Fibroblast of pulmonary artery (primary cell): ENCODE measurements at places on chromosomes 4 and X.

DNA sequence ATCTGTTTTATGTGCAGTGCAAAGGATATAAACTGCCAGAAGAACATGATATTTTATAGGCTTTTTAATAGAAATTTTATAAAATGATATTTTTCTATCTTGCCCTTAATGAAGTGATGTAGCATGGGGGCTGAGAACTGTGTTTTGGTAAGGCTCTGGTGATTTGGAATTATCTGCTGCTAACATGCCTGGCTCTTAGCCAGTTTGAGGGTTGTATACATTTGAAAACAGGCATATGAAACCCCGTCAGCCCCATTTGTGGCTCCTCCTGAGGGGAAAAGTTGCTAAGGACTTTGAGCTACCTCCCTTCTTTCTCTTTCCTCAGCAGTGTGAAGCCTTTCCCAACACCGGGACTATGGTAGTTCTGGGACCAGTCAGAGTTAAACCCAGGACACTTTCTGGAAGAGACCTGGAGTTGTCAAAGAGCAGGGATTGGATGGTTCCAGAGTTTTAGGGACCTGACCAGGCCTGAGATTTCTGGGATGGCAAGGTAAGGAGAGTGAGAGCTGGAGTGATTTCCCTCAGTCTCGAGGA lies 4.7 kb downstream of the SFRP2 start:
- no peak for DNase-seq

- DNase-seq: no peak
Measured at GRCh38 chrX:149262086-149262485, 243.0 kb downstream of the IDS start.

DNA sequence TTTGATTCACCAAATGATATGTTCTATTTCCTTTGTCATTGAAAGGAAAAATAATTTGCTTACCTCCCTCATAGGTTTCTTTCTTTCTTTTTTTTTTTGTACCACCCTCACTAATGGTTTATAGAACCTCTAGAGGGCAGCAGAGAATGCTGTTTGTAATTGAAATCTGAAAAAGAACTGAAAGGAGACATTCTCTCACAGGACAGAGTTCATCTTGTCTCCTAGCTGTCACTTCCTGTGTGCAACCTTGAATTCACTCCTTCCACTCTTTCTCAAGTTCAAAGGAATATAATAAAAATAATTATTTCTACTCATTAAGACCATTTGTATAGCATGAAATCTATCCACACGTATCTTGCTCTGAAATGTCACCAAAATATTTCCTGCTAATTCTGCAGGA lies 51.0 kb downstream of the GUCY1B1 start:
- peak; percentile 94 for DNase-seq

DNA sequence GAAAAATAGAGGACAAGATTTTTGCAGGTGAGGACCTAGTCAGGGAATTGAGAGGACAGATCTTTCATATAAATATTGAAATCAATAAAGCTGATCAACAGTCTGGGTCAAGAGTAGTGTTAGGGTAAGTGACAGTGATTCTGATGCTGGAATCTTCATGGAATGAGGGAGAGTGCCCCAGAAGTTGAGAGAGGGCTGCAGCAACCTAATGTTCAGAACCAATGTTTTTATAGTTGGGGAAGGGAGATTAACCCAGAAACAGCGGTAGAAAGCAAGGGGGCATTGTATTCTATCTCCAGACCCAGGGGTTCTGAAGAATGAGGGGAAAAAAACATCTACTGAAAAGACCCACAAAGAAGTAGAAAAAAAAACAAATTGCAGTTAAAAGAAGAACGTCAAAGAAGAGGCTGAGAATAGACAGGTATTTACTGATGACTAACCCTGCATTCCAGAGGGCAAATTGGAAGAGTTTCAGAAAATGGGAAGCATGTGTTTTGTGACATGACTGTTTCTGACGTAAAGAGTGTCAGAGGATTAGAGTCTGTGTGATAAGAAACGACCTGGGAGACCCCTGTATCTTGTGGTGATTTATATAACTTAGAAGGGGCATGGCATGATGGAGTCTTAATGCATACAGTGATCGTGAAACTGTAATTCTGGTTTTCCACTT lies 819.6 kb upstream of the EPHA5 start:
- DNase-seq: peak; percentile 88

- DNase-seq: peak; percentile 62
Measured at GRCh38 chr4:110049951-110050925, 137.6 kb downstream of the EGF start.

DNA sequence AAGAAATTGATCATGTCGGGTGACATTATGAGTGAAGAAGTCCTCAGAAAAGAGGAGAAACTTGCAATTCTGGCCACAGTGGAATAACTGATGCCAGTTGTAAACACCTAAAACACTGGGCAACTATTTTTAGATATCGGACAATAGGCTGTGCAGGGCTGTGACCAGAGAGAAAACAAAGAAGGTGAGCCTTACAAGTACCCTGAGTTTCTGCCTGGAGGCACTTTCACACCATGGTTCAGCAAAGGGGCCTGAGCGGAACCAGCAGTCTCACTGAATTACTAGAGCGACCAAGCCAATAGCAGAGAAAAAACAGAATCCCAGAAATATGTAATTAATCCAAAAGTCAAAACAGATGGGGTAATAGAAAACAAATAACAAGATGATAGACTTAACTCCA lies 11.2 kb downstream of the IRAK1 start:
- no peak for DNase-seq

DNA sequence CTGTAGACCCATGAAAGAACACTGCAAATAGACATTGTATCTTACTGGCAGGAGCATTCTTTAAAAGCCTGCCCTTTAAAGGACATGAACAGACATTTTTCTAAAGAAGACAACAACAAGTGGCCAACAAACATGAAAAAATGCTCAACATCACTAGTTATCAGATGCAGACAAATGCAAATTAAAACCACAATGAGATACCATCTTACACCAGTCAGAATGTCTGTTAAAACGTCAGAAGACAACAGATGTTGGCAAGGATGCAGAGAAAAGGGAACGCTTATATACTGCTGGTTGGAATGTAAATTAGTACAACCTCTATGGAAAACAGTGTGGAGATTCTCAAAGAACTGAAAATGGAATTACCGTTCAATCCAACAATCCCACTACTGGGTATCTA lies 77.2 kb downstream of the ATP10D start:
- DNase-seq: no peak

- peak; percentile 70 for DNase-seq
Measured at GRCh38 chrX:140733766-140734342, 24.3 kb downstream of the LINC00632 start.

DNA sequence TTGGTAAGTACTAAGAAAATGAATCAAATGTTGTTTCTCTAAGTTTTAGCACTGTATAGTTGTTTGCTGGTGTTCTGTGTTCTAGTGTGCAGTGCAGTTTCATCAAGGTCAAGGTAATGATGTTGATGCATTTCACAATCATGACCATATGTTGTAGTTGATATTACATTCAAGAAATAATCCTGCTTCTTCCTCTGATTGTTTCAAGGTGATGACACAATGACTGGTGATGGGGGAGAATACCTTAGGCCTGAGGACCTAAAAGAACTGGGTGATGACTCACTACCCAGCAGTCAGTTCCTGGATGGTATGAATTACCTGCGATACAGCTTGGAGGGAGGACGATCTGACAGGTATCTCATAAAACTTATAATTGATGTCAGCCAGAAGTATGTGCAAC lies 261.6 kb downstream of the ANK2 start:
- DNase-seq: peak; percentile 76

DNA sequence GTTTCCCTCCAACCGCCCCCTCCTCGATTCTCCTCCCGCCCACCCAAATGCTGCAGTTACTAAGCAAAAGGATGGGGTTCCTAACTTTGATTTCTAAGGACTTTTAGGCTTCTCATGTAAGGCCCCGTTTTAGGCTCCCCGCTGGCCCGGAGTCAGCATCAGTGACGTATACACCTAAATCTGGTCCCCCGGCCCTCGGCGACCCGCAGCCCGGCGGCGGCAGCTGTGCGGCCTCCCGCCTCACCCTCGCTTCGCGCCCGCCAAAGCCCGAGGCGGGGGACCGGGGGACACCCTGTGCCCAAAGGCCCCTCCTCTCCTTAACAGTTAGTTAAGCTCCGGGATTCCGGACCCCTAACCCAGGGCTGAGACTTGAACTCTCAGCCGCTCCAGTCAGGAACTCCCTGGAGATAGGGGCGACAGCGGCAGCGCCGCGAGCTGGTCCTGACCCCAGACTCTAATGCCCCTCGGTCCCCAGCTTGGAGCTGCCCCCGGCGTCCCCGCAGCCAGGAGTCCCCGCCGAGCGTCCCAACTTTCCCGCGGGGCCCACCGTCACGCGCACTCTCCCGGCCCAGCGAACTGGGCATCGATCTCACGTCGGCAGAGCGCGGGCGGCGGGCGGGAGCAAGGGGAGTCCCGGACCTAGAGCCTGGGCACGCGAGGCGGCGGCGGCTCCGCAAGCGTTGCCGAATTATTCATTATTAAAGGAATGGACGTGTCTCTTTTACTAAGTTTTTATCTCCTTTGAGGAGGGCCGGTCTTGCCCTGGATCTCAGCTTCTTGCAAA lies 1.5 kb upstream of the NR3C2 start:
- DNase-seq: no peak

DNA sequence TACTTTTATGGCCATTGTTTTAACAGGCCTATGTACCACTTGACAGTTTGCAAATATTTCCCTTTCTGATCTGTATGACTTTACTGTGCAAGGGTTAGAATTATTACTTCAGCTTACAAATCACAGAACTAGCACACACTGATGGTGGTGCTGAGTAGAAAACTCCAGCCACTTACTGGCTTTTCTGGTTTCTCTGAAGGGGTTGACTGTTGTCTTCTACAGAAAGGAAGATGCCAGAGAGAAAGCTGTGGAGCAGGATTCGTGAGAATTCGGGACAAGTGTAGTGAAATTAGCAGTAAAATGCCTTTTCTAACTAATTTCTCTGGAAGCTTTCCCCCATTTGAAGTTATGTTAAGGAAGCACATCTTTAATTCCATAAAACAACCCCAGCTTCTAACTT lies 46.6 kb upstream of the GK2 start:
- no peak for DNase-seq

DNA sequence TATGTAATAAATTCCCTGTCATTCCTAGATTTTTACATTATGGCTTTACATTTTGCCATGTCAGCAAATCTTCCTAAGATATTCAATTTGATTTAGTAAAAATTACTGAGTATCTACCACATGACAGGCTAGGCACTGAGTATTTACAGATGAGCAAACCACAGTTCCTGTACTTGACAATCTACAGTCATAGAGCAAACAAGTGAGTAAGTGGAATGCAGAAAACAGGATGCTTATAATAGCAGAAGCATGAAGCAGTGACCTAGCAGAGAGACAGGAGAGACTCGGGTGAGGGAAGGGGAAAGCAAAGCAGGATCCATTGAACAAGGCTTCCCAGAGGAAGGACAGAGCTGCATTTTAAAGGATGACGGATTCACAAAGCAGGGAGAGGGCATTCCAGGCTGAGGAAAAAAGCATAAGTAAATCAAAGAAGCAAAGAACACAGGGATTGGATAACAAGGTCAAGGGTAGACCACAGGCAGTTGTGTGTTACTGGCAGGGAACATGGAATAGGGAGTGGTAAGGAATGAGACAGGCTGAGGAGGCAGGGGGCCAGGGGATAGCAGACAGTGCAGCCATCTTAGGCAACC lies 124.7 kb upstream of the C1QTNF7 start:
- peak; percentile 14 for DNase-seq

DNA sequence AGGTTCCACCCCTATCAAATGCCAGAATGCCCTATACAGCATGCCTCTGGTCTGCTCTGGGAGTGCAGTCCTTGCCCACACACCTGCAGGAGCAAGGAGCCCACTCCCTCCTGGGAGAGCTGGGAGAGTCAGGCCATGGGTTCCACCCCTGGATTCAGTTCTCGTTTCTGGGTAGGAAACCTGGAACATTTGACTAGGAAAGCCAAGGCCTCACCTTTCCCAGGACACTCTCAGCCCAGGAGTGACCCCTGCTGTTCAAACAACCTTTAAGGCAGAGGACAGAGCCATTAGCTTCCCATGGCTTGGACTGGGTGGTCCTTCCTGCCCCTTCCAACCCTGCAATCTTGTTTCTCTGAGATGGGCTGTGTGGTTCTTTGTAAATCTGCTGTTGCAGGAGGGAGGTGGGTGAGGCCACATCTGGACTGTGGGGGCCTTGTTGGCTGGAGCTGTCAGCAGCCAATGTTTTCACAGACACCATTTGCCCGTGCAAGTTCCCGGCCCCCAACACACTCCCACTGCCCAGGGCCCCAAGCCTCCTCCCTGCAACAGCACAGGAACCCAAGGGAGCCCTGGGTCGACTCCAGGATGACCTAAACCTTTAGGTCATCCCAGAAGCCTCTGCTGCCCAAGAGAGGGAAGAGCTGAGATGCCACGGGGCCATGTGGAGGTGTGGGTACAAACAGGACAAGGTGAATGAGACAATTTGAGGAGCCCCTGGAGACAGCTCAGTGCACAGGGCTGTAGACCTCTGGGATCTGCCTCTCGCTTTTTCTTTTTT lies 104.4 kb downstream of the PJA1 start:
- peak; percentile 66 for DNase-seq

- no peak for DNase-seq
Measured at GRCh38 chr4:127995776-127996175, 30.6 kb downstream of the ABHD18 start.

DNA sequence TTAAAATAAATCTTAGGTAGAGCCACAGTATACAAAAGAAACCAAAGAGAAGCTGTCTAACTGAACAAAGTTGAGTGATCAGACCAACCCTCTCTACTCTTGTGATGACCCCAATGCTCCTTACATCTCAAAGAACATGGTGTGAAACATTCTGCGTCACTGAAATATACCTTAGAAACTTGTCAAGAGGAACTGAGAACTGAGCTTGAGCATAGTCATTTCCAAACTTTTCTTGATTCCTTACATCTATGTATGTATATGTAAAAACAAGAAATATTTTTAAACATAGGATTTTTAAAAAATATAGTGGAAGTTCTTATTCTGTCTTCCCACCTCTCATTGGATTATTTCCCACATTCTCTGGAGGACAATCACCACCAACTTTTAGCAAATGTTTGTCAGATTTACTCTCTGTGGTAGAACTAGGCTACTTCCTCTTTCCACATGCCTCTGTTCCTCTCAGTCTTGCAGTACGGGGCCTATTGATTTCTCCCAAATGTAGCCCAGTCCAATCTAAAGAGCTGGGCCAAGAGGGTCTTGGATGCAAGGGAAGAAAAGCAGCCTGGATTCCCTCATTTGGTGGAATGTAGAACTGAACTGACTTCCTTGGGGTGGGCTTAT lies 98.2 kb upstream of the HHIP start:
- DNase-seq: no peak
